NCI-H510A treated with DMSO at 0.1 percent for 48 hours (cell line): ENCODE measurements at places on chromosomes 4 and X.

DNA sequence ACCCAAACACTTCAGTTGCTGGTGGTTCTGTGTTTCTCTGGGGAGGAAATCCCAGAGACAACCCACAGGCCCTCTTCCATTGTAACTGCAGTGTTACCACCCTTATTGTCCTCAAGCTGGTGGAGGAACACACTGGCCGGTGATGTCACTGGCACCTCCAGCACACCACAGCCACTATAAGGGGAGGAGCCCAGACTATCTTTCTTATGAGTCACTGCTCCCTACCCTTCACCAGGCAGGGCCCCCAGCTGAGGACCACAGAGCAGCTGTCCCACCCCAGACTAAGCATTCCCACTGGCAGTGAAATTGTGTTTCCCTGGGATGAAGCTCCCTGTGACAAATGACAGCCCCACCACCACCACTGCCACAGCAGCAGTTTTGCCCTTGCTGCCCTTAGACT, 171.8 kb upstream of the FGF16 start:
- no peak for DNase-seq

GRCh38 chrX:40090961-40091360, 6.8 kb downstream of the BCOR start:
- no peak for DNase-seq

GRCh38 chr4:99816545-99817308, at the start of gene DAPP1:
Gene DAPP1, plus strand, starts transcription at chr4:99816827. Its CDS starts 87 bp downstream, at chr4:99816914.
- DNase-seq = peak; percentile 25

DNA sequence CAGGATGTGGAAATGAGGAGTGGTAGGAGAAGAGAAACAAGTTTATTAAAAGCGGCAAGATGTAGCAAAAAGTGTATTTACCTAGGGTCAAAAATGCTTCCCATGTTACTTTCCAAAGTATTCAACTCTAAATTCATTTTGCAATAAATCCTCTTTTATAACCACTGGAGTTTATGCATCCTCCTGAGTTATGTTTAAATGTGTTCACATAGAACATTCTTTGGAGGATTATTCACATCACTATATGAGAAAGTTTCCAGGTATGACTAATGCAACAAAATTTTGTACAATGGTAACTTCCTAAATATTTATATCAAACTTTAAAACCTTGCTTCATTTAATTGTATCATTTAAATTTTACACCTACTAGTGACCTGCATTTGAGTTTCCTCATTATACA, 870.6 kb upstream of the SLIT2 start:
- DNase-seq = no peak

GRCh38 chr4:152468408-152468807, 67.5 kb downstream of the FBXW7 start:
- DNase-seq = no peak

DNA sequence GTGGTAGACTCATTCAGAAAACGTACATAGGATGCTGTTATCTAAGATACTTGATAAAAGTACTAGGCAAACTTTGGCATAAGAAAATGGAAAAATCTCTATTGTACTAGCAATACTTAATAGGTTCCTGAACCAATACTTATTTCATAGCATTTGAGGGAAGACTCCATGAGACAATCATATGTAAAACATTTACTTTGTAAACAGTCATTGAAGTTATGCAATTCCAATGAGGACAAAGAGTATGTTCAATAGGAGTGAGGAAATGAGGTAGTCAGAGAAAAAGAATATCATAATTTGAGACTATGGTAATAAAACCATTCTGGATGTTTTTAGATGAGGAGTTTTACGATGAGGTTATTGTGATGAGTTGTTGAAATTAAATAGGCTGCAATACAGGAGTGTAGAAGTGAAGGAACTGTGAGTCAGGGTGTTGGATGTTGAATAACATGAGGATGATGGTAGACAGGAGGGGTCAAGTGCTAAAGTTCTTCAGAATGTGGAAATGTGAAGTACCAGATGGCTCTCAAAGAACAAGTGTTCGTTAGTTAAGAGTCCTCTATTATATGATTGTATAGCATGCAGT, 397.9 kb downstream of the PPP3CA start:
- DNase-seq = peak; percentile 5

DNA sequence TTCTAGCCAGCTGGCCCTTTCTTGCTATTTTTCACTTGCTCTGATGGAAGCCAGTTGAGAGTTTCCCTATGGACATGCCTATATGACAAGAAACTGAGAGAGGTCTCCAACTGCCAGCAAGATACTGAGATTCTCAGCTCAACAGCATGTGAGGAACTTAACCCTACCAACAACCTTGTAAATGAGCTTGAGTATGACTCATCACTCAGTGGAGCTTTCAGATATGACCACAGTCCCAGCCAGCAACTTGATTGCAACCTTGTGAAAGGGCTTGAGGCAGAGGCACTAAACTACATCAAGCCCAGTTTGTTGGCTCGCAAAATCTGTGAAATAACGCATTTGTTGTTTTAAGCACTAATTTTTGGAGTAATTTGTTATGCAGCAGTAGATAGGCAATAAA, 175.8 kb downstream of the COMMD8 start:
- DNase-seq = no peak

DNA sequence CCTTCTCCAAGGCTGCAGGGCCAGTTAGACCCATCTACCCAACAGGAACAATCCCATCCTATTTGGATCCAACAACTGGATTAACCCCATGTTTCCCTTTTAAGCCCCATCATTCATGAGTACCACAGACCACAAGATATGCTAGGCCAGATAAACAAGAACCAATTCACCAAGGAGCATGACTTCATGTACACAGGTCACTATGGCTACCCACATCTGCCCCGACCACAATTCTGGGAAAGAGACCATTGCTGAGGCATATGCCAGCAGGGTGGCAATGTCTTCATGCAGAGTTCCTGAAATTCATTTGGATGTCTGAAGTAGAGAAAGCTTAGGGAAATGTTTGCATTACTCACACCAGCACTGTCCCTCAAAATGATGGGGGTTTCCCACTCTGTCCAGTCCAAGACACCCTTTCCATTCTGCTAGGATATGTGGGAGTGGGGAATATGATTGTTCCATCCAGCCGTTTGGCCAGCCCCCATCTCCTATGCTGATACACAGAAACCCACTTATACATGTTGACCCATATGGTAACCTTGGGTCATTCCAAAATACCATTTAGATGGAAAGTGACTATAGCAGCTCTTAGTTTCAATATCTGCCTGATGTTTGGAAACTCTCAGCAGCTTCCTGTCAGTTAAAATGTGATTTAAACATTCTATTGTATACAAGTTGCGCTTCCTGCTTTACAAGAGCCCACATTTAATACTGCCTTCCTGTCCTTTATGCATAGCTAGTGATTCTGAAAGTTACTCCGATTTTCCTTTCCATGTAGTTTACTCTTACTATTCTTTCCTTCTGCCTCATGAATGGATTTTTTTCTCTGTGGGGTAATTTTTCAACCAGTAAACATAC, 129.0 kb downstream of the AMMECR1 start:
- no peak for DNase-seq

GRCh38 chrX:107000013-107000515, at the start of gene MORC4:
Gene MORC4, minus strand, starts transcription at chrX:107000212. Its CDS starts 243 bp downstream, at chrX:106999969.
- DNase-seq = peak; percentile 80

DNA sequence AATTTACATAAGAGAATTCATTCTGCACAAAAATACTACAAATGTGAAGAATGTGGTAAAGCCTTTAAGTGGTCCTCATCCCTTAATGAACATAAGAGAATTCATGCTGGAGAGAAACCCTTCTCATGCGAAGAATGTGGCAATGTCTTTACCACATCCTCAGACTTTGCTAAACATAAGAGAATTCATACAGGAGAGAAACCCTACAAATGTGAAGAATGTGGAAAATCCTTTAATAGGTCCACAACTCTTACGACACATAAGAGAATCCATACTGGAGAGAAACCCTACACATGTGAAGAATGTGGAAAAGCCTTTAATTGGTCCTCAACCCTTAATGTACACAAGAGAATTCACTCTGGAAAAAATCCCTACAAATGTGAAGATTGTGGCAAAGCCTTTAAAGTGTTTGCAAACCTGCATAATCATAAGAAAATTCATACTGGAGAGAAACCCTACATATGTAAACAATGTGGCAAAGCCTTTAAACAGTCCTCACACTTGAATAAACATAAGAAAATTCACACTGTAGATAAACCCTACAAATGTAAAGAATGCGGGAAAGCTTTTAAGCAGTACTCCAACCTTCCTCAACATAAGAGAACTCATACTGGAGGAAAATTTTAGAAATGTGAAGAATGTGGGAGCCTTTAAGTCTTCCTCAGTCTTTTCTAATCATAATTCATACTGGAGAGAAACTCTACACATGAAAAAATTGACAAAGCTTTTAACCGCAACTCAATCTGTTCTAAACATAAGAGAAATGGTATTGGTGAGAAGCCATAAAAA, 37.4 kb downstream of the ZNF718 start:
- no peak for DNase-seq

DNA sequence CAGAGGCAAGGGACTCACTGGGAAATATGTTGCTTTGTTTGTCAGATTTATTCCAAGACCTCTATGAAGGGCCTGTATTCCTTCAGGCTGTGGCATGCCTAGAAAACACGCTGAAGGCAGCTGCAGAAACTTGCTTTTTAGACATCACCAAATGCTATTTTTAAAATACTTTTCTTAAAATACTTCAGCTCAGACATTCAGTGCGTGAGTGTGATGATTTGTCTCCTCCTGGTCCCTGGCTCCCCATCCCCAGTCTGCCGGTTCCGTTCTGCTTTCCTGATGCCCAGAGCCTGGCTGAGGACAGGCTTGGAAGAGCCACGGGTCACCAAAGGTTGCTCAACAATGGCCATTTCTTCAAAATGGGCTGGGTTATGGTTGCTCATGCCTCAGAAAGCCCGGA, 55.0 kb downstream of the PSAPL1 start:
- DNase-seq = no peak

- no peak for DNase-seq
These were observed 1260.2 kb upstream of the PCDH7 start for GRCh38 chr4:29459926-29460325.

DNA sequence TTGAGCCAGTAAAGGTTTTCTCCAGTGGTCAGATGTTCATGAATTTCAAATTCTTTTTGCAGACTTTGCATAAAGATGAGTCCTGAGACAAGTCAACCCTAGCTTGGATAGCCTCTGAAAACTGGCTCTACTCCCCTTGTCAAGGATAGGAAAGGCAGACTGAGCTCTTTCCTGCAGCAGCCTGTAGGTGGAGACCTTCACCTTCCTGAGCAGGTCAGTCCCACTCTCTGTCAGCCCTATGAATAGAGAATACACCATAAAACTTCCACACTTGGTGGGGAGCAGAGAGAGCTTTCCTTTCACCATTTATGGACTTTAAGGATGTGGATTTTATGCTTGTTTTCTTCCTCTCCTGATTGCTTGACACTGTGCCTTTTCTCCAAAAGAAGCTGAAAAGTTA, 41.9 kb downstream of the PCDH19 start:
- no peak for DNase-seq
